HuH-7 (cell line): ENCODE measurements at places on chromosomes 6 and 20.
A peak's percentile ranks its signal among the peaks of the same experiment; 100 is the strongest.

GRCh38 chr6:43995137-43995536 is 132.1 kb downstream of the MRPL14 start:
- DNase-seq: no peak

DNA sequence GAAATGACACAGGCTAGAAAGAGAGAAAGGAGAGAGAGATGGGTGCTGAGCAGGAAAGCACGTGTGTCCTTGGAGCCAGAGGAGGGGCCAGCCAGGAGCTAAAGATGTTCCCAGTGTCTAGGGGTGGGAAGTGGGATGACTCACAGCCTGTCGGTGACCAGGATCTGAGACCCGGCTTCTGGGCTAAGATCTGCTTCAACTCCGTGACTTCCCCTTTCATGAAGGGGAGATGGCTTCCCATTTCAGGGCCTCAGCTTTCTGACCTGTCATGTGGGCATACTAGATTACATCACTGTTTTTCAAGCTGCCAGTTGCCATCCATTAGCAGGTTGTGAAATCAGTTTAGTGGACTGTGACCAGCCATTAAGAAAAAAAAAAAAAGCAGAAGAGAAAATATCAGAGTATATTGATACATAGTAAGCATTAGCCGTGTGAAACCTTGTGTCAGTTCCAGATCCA is 5.4 kb downstream of the TGM3 start:
- peak; percentile 45 for DNase-seq

GRCh38 chr6:51450248-51450957 is 631.7 kb downstream of the TFAP2B start:
- no peak for DNase-seq

GRCh38 chr20:4681991-4682401 is 39.7 kb upstream of the PRND start:
- no peak for DNase-seq

- DNase-seq: no peak
These were observed 94.2 kb downstream of the WASF1 start for GRCh38 chr6:110085285-110085684.

- no peak for DNase-seq
These were observed 118.7 kb upstream of the GJE1 start for GRCh38 chr6:142013875-142014495.

GRCh38 chr6:131640100-131640499 is 3.0 kb downstream of the ENPP3 start:
- no peak for DNase-seq

GRCh38 chr6:10655508-10656055 is 38.8 kb downstream of the C6orf52 start:
- no peak for DNase-seq

DNA sequence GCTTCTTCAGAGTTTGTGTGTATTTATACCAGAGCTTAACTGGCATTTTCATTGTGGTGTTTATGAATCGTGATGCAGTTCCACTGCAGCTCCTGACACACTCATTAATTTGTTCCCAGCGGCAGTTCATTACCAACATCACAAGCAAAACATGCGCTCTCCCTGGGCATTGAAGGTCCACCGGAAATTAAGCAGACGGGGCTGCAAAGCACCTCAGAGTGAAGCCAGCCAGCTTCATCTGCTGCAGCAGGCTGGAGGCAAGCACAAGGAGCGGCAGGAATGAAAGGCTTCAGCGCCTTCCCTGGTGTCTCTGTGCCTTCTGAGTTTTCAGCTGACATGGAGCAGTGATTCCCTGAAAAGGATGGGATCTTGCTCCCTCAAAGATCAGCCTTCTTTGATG is 246.0 kb upstream of the SPTLC3 start:
- DNase-seq: no peak

DNA sequence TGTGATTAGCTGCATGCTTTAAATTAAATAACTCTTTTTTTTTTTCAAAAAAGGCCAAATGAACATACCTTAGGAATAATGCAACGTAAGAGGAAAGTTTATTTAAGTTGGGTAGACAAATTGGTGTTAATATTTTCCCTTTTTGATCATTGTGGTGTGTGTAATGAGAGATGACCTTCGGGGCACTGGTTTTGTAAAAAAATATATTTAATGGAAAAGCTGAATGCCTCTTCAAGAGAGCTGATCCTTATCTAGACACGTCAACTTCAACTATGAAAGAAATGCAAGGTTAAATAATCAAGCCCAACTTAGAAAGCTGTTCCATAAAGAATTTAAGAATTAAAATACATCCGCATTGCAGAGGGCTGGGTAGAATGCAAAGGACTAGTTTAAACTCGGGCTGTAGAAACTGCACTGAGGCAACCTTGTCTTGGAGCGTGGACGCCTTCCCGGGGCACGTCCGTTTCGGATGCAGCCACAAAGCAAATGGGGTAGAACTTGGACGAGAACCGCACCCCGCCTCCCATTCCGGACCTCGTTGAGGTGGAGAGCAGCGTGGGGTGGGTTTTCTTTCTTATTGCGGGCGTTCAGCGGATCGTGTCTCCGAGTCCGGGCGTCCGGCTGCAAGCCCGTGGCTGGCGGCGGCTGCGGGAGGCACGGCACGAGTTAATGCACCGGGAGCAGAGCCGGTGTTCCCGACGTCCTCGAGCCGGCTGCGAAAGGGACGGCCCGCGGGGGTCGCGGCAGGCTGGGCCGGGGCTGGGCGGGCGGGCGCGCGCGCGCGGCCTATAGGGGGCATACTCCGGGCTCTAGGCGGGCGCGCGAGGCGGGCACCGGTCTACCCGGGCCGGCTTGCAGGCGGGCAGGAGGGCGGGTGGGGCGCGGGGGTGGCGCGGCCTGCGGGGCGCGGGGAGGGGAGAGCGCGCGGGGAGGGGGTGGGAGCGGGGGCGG is 1.9 kb downstream of the JARID2 start:
- peak; percentile 55 for DNase-seq
